ENCODE measurements at places on chromosomes 12 and 14.

DNA sequence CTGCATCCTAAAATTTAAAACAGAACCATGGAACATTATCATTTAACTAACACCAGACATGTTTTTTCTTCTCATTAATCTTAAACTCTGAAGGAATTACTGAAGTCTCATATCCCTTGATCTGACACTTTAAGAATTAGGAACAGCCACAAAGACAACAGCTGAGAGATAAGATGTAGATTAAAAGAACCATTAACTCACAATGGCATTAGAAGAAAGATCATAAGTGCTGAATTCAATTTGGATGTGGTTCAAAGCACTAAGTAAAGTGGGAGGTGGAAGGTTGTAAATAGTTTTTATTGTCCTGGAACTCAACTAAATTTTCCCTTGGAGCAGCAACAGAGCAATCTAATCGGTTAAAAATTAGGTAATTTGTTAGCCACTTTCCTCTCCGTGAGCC, 199.0 kb upstream of the ATP2B1 start:
- DNase-seq, result no peak

DNA sequence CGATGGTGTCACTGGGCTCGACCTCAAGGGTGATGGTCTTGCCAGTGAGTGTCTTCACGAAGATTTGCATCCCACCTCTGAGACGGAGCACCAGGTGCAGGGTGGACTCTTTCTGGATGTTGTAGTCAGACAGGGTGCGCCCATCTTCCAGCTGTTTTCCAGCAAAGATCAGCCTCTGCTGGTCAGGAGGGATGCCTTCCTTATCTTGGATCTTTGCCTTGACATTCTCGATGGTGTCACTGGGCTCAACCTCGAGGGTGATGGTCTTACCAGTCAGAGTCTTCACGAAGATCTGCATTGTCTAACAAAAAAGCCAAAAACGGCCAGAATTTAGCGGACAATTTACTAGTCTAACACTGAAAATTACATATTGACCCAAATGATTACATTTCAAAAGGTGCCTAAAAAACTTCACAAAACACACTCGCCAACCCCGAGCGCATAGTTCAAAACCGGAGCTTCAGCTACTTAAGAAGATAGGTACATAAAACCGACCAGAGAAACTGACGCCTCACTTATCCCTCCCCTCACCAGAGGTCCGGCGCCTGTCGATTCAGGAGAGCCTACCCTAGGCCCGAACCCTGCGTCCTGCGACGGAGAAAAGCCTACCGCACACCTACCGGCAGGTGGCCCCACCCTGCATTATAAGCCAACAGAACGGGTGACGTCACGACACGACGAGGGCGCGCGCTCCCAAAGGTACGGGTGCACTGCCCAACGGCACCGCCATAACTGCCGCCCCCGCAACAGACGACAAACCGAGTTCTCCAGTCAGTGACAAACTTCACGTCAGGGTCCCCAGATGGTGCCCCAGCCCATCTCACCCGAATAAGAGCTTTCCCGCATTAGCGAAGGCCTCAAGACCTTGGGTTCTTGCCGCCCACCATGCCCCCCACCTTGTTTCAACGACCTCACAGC, 717 bp downstream of the UBC start:
- no peak for DNase-seq

GRCh38 chr12:53942467-53942997, 3.9 kb downstream of the HOXC13 start:
- no peak for DNase-seq

DNA sequence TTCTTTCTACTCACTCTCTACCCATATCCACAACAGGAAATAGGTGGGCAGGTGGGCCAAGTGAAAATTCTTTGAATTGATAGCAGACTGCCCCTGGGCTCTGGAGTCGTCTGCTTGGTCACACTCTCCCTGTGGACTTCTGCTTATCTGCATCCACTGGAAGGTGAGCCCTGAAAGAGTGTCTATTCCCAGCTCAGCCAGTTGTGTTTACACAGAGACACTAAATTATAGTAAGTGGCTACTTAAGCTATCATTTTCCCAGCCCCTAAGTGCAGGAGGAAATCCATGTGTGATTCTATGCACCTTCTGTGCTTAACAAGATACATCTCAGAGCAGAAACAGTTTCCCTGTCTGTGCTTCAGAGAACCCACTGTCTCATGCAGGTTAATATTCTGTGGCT, 338.4 kb downstream of the FUT8 start:
- DNase-seq, result no peak
